ENCODE measurements at places on chromosomes 7 and 10.

GRCh38 chr7:98974906-98975816 is 96.8 kb downstream of the TRRAP start:
- no peak for DNase-seq

GRCh38 chr10:126955934-126956711 is 50.9 kb downstream of the DOCK1 start:
- no peak for DNase-seq

DNA sequence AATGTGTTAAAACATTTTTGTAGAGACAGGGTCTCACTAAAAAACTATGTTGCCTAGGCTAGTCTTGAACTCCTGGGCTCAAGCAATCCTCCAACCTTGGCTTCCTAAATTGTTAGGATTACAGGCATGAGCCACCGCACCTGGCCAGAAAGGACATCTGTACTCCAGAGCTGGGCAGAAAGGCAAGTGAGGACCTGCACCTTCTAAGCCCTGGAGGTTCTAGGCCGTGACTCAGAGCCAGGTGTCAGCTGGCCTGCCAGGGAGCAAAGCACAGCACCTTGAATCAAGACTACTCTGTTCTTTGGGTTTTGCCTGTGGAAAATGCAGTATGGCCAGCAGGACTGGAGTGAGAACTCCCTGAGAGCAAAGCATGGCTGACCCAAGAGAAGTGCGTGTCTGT is 396.5 kb downstream of the ADRA2A start:
- no peak for DNase-seq

DNA sequence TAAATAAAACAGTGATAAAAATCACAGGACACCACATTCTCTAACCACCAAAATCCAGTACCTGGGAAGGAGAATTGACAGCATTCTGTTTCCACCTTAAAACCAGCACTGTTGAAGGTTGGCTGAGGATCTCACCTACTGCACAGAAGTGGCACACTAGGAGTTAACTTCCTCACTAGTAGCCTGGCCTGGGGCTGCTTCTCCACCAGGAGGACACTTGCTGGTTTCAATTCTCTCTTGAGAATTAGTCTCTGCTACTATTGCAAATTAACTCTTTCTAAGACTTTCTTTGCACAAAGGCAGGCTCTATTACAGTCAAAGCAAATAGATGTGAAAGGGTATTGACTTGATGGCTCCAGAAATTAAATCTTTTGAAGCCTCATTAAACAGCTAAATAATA is 2.3 kb upstream of the CTTNBP2 start:
- no peak for DNase-seq

DNA sequence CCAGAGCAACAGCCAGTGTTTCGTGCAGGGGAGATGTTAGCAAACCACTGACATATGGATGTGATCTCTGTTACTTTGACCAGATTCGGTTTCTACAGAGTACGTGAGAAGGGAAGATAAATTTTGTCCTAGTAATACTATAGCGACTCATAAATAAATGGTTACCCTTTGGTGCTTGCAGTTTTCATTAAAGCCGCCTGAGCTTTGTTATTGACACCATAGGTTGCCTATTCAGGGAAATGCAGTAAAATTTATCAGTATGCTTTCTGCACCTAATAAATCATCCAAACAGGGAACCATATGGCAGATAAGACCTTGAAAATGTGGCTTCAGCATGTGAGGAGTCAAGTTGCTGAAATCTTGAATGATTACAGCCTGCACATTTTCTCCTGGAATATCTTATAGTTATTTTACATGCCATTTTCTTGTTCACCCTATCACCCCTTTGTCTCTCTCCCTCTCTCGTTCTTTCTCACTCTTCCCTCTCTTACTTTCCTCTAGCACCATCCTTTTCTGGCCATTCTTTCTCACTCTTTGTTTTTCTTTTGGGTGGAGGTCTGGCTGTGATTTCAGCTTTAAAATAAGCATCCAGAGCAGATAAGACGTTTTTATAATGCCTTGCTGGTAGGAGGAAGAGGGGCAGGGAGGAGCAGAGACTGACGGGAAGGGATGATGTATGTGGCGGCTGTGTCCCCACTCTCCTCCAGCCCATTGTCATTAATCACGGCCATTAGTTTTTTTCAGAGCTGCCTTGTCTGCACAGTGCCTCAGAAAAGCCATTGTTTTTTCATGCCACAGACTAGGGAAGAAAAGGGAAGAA is 182.5 kb downstream of the LRMDA start:
- DNase-seq = no peak

DNA sequence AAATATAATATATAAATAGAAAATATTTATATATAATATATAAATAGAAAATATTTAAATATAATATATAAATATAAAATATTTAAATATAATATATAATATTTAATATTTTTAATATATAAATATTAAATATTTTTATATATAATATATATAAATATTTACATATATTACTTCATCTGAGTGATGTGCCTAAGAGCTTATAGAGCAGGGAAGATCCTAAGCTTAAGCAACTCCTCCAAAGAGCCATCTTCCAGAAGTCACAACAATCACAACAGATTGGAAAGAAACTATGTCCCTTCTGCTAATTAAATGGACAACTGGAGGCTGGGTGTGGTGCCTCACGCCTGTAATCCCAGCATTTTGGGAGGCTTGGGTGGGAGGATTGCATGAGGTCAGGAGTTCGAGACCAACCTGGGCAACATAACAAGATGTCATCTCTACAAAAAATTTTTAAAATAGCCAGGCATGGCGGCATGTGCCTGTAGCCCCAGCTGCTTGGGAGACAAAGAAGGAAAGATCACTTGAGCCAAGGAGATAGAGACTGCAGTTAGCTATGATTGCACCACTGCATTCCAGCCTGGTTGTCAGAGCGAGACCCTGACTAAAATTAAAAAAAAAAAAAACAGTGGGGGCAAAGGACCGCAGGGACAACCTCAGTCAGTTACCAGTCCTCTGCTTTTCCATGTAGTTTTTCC is 198.7 kb downstream of the SKIDA1 start:
- DNase-seq = no peak

- DNase-seq = no peak
These were observed 22.9 kb upstream of the AQP1 start for GRCh38 chr7:30888747-30889146.

Measured in activated CD4-positive, CD25-positive, alpha-beta regulatory T cell treated with anti-CD3 and anti-CD28 coated beads, Interleukin-2, amount 50 U/mL, for 16 hours (primary cell).